ENCODE measurements at places on chromosomes 11 and 22.

- DNase-seq, result no peak
Observed at GRCh38 chr11:116044941-116045340, 540.7 kb upstream of the CADM1 start.

DNA sequence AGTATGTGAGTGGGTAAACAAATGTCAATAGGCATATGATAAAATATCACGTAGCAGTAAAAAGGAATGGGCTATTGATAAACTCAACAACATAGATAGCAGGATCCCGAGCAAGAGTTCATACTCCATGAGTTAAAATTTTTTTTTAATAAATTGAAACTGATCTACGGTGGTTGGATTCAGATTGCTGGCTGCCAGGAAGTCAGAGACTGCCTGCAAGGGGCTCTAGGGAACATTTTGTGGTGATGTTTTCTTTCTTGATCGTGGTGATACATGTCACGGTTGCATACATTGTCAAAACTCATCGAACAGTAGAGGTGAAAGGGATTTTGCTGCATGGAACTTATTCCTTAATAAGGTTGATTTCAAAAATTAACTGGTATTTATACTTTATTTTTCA lies 62.6 kb upstream of the WNT7B start:
- no peak for DNase-seq

DNA sequence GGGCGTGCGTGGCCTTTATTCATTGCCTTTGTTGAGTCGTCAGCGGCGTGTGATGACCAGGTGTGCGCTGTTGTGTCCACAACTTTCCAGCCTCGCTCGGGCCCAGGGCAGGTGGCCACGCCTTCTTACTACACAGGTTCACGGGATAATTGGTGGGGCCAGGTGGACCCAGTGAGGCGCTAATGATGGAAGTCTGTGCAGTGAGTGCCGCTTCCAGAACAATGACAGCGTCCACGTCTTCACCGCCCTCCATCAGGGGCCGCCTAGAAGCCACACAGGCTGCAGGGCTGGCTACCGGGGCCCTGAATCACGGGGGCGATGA lies 1197.3 kb downstream of the BRD1 start:
- DNase-seq, result no peak

DNA sequence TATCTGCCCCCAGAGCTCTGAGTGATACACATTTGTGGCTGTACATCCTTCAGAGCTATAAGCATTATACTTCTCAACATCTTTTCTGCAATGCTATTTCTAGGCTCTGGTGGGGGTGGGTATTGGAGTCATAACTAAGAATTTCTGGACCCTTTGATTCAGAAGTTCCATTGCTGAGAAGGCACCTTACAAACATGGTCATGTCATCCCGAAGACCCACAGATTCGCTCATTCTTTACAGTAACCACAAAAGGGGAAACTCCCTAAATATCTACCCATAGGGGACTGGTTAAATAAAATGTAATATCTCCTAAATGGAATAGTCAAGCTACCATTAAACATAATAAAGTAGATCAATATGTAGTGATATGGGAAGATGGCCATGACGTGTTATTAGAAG lies 98.8 kb downstream of the PRR5L start:
- no peak for DNase-seq

- no peak for DNase-seq
Observed at GRCh38 chr22:27148055-27148454, 490.7 kb downstream of the MIAT start.

DNA sequence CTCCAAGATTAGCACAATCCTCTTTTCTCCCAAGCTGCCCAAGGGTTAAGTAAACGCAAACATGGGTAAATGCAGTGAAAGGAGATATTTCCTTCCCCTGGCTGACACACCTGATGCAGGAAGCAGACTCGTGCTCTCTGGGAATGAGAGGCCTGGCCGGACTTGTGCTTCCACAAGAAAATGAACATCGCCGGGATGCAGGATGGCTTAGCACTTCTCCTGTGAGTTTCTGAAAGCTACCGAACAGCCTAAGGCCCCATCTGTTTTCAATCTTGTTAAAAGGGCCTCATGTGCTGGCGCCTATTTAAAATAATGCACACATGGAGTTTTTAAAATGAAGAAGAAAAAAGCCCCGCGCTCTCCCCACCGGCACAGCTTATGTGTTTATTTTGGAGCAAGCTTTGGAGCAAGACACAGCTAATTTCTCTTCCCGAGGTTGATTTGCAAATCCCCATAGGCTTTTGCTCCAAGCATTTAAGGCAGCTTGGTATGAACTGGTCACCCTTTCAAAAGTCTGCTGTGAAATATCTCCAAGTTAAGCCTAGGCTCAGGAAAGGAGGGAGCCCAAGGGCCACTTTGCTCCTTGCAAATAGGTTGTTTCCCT lies 100.9 kb downstream of the SYN3 start:
- DNase-seq, result no peak

DNA sequence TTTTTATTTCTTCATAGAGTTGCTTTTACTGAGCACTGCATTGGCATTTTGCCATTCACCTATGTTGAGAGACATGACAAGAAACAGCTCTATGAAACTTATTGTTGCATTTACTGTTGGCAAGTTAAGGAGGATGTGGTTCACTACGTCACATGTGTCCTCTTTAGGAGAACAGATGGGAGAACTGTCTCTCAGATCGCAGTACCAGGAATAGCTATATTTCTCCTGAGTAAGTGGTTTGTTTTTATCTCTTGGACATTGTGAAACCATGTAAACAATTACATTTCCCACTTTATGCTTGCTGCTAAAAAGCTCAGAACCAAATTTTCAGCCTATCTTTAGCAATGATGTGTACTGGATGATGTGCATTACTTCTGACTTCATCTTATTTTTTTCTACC lies 34.8 kb upstream of the PSMA1 start:
- no peak for DNase-seq

DNA sequence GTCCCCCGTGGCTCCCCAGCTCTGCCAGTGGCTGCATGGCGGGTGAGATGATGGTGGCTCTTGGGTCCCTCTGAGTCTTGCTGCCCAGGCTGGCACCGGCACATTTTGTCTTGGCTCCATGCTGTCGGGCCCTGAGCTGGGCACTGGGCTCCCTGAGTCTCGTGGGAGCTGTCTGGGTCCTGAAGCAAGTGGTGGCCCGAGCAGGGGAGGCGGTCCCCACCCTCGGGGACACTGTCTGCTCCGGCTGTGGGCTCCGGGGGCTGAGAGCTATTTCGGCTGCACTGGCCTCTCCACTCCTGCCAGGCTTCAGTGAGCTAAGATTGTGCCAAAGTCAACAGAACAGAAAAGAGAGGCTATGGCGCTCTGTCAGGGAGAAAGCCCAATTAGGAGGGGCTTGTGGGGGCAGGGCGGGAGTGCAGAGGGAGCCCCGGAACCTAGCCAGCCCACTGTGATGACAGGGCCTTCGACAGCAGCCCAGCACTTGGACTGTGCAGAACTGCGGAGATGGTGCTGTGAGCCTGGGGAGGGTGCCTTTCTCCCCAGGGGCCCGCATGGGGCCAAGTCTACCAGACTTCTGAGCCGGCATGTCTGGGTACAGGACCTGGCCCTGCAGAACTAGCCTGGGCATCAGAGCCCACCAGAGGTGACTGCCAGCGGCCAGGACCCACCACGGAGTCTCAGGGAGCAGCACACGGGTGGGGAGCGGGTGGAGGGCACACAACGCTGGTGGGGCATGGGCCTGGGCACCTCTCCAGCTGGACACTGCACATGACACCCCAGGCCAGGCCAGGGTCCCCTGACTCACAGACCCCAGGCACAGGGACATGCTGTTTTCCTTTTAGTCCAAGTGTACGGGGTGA lies 38.0 kb downstream of the RTN4R start:
- DNase-seq, result no peak

GRCh38 chr22:47225080-47225930 lies 462.9 kb downstream of the TBC1D22A start:
- DNase-seq, result no peak

GRCh38 chr11:83725728-83726127 lies 439.6 kb upstream of the CCDC90B start:
- DNase-seq, result no peak

DNA sequence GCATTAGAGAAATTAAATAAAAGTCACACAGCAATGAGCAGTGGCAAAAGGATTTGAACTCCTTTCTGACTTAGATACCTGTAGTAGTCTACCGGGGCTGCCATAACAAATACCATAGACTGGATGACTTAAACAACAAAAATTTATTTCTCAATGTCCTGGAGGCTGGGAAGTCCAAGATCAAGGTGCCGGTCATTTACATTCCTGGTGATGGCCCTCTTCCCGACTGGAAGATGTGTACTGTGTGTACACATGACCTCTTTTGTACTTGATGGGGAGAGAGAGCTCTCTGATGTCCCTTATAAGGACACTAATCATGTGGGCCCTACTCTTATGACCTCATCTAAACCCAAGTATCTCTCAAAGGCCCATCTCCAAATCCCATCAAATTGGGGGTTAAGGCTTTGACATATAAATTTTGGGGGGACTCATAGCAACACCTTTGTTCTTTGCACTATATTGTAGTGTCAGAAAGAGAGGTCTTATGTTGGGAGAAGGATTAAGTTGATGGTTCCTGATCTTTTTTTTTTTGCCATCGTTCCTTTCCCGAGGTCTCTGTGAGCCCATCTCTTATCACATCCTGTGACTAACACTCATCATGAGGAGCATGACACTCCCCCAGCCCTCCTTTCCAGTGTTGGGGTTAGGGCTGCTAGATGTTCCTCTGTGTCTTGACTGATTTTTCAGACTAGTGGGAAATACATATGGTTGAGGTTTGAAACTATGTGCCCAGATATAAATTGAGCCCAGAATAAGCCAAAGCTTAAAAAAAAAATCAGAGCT lies 104.3 kb downstream of the TRAF6 start:
- no peak for DNase-seq

- DNase-seq, result no peak
Observed at GRCh38 chr22:25085930-25086901, 113.4 kb upstream of the CRYBB3 start.

- no peak for DNase-seq
Observed at GRCh38 chr11:72042064-72042745, 38.1 kb downstream of the NUMA1 start.

GRCh38 chr22:45216133-45217003 lies 24.3 kb downstream of the KIAA0930 start:
- no peak for DNase-seq

- no peak for DNase-seq
Observed at GRCh38 chr22:35258191-35258988, 1.1 kb downstream of the HMGXB4 start.

- no peak for DNase-seq
Observed at GRCh38 chr11:6608726-6609501, 3.1 kb downstream of the TAF10 start.

- DNase-seq, result no peak
Observed at GRCh38 chr11:45798793-45799441, 6.0 kb upstream of the SLC35C1 start.
